ENCODE measurements at places on chromosomes 2 and 18.

GRCh38 chr2:75822336-75822735 lies 111.6 kb upstream of the GCFC2 start:
- DNase-seq, result no peak

GRCh38 chr2:103401621-103402020 lies 639.8 kb downstream of the TMEM182 start:
- no peak for DNase-seq

DNA sequence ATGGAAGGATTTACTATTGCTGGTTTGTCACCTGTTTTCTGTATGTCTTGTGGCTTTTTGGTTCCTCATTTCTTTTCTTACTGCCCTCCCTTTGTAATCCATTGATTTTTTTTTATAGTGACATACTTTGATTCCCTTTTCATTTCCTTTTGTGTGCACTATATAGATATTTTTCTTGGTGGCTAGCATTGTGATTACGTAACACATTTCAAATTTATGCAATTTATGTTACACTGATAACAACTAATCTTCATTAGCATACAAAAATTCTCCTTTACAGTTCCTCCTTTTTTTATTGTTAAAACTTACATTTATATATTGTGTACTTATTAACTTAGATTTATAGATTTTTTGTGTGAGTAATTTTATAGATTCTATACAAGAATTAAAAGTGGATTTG lies 80.6 kb downstream of the OTX1 start:
- no peak for DNase-seq

DNA sequence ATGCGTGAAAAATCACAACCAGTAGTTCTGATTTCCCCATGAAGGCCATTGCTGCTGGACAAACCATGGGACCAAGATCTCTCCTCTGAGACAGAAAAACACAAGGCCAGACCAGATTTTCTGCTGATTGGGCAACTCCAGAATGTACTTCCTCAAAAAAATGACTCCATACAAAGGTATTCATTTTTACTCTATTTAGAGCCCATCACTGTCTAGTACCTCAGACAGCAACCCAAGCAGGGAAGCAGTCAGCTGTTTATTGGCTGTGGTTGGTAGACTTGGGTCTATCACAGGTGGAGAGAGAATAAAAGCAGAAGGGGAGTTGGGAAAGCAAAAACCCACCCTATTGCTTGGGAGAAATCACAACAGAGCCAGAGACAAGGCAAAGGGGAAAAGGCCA lies 219.9 kb downstream of the PIK3C3 start:
- no peak for DNase-seq

- no peak for DNase-seq
These were observed 157.9 kb downstream of the CD226 start for GRCh38 chr18:69789794-69790193.

- peak; percentile 7 for DNase-seq
These were observed 793 bp downstream of the CNRIP1 start for GRCh38 chr2:68318914-68319397.

GRCh38 chr18:74742573-74743243 lies 145.0 kb downstream of the ZNF407 start:
- no peak for DNase-seq
